IPS DF 19.7 (cell line): ENCODE measurements at places on chromosomes 5 and 9.

DNA sequence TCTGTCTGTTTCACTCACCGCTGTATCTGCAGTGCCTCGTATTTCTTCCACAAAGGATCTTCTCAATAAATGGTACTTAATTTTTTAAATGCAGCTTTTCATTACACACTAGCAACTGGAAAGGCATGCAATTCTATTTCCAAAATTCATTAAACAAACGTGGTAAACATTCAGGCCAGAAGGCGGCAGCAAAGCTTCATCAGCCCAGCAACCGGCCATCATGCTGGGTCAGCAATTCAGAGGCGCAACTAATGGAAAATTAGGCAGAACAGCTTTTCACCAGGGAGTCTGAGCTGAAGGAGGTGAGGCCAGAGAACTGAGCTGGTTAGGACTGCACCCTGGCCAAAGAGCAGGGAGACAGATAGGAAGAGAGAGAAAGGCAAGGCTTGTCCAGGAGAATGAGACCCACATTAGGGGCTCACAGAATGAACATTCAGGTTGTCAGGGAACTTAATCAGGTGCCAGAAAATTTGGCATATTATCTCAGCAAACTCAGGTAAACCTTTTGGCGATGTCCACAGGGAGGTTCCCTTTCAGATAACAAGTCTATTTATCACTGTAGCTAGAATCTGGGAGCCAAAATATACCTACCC, 17.7 kb upstream of the RNF180 start:
- DNase-seq = no peak

GRCh38 chr5:51691538-51692079, 308.4 kb downstream of the ISL1 start:
- no peak for DNase-seq

DNA sequence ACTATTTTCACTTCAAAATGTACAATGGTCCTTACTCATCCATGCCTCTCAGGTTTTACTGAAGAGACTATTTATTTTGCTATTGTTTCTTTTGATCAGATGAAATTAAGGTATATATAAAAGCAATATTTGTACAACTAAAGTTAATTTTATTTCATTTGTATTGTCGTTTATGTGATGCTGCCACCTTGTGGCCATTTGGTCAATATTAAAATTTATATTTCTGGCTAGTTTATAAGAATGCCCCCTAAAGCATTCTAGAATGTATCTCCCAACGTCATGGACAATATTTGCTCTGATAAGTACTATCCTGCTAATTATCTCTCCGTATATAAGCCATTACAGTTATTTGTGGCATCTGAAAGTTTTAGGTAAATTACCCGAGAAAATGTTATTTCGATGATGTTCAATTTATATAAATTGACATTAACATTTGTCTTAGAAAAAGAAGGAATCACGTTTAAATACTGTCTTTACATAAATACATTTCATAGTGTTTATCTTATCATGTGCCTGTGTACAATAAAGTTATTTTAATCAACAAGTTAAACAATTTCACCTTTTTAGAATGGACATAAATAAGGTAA, 680.0 kb downstream of the TAF11L14 start:
- no peak for DNase-seq

GRCh38 chr9:37575001-37575400, 1.2 kb downstream of the FBXO10 start:
- DNase-seq = no peak

DNA sequence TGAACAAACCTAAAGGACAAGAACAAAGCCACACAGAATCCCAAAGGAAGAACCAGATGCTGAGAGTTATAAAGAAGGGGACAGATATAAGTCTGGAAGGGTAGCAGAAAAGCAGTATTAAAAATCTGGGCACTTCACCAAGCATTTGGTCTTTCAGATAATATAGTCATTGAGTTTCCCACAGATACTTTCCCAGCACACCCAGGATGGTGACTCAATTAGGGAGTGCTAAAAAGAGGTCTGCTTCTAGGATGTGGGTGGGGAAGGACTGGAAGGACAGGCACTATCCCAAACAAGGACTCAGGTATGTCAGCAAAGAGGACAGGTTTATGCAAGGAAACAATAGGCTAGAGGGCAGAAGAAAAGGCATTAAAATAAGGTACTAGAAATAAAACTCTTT, 59.3 kb downstream of the DIAPH1 start:
- no peak for DNase-seq
